ENCODE measurements at places on chromosomes 5 and 9.

DNA sequence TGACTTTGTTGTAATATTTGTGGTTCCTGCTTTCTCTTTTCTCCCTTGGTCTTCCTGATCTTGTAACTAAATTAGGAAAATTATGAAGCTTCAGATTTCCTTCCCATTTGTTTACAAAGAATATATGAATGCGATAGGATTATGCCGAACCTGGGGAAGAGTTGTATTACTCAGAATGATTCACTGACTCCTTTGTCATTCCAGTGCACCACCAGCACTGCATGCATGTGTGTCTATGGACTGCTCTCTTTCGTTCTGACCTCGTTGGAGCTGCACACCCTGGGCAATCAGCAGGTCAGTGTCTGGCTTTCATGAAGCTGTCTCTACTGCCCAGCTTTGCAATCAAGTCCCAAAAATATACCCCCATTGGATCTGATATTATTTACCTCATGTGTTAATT lies 25.5 kb downstream of the NUP188 start:
- H3K36me3 ChIP-seq, result no peaks in the 10 kb centered on the region
- no peak overlapping the region for H3K27ac ChIP-seq
- no peaks in the 10 kb centered on the region for H3K4me1 ChIP-seq
- no peak for DNase-seq

DNA sequence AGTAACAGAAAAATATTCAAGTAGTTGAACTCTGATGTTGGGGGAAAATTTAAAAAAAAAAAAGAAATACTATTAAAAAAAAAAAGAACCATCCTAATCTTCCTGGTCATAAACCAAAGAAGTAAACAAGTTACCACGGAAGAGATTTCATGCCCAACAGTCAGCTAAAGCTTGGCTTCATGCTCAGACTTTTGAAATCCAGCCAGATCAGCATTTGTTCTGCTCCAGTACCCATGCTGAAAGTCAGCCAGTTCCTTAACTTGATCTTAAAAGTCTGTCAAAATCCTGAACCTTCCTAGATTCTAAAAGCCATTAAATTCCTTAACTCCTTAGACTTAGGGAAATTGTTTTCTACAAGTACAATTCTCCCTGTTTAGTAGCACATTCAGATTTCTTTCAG lies 908.7 kb upstream of the CDH9 start:
- H3K36me3 ChIP-seq, result no peaks in the 10 kb centered on the region
- no peaks in the 10 kb centered on the region for H3K4me1 ChIP-seq
- H3K27ac ChIP-seq, result no peak overlapping the region
- no peak for DNase-seq
- H3K4me3 ChIP-seq, result no peak overlapping the region
- no peaks in the 10 kb centered on the region for H3K27me3 ChIP-seq

DNA sequence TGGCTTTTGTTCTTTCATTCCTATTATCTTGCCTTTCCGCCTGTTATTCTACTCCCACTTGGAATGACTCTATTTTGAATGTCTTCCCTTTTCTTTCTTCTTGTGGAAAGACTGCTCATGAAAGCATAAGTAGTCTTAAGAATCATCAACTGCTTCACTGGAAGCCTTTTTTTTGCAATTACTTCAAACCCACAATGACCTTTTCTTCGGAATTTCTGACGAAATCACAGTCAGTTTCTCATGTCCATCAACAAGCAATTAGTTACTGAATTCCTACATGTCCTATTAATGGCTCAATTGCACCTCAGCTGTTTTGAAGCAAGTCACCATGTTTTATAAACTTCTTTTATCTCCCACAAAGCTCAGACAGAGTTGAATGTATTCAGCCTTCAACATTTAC lies 196.2 kb downstream of the TARS1 start:
- H3K36me3 ChIP-seq, result no peaks in the 10 kb centered on the region
- no peak overlapping the region for H3K27ac ChIP-seq
- no peaks in the 10 kb centered on the region for H3K27me3 ChIP-seq
- no peak overlapping the region for H3K4me3 ChIP-seq
- no peak for DNase-seq

GRCh38 chr9:136495238-136495800 lies 12.5 kb upstream of the SEC16A start:
- no peaks in the 10 kb centered on the region for H3K27me3 ChIP-seq
- no peak overlapping the region for H3K27ac ChIP-seq
- DNase-seq, result no peak
- no peak overlapping the region for H3K4me3 ChIP-seq
